ENCODE measurements at places on chromosomes 7 and 10. TPM values are rescaled to one million over a fixed set of nuclear protein-coding genes. Genes with fewer than 3 reads are reported as not detected.

- DNase-seq, result no peak
Observed at GRCh38 chr7:4175346-4175973, 506.6 kb upstream of the FOXK1 start.

- no peak for DNase-seq
Observed at GRCh38 chr10:14926722-14927416, 27.0 kb downstream of the DCLRE1C start.

GRCh38 chr7:16801111-16801542 is 3.7 kb downstream of the AGR2 start:
- DNase-seq, result no peak

Gene GPRIN2
- not detected for total RNA-seq

- DNase-seq, result no peak
Observed at GRCh38 chr10:30877111-30877510, 154.6 kb downstream of the ZNF438 start.

DNA sequence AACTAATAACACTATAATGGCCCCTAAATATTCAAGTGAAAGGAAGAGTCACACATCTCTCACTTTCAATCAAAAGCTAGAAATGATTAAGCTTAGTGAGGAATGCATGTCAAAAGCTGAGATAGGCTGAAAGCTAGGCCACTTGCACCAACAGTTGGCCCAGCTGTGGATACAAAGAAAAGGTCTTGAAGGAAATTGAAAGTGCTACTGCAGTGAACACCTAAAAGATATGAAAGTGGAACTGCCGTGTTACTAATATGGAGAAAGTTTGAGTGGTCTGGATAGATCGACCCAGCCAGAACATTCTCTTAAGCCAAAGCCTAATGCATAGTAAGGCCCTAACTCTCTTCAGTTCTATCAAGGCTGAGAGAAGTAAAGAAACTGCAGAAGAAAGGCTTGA is 12.1 kb upstream of the SNX13 start:
- DNase-seq, result no peak

Gene ZNF425
- total RNA-seq, result 0.97 TPM

GRCh38 chr7:79308192-79308591 is 145.3 kb downstream of the MAGI2 start:
- no peak for DNase-seq

Gene CALML5
- not detected for total RNA-seq

Gene INSYN2A
- total RNA-seq, result 0.14 TPM

Gene SPAM1
- total RNA-seq, result not detected

- DNase-seq, result no peak
Observed at GRCh38 chr7:159317294-159317693, 172.6 kb upstream of the VIPR2 start.

DNA sequence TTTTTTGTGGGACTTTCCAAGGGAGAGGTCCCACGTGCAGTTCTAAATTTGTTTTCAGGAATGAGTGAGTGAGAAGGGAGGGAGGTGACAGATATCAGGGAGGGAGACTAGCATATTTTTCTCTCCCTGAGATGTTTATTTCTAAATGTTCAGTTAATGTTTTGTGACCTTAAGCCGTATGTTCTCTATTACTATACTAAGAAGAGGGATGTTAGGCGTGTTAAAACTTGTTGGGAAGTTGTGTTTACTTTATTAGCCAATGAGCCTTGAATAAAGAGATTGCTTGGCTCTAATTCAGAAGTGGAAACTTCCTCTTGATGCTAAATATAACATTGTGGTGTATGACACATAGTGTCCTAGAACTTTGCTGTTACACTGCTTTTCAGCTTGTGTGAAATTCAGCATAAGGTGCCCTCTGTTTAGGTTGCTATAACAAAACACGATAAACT is 37.3 kb downstream of the DNAH11 start:
- no peak for DNase-seq

GRCh38 chr7:152986376-152986775 is 226.8 kb downstream of the ACTR3B start:
- no peak for DNase-seq

GRCh38 chr7:144780071-144780608 is 55.7 kb downstream of the TPK1 start:
- no peak for DNase-seq

- DNase-seq, result no peak
Observed at GRCh38 chr7:123273185-123273584, 73.4 kb upstream of the SLC13A1 start.

GRCh38 chr10:43252783-43253341 is 14.0 kb downstream of the RASGEF1A start:
- DNase-seq, result peak; percentile 75

- peak; percentile 28 for DNase-seq
Observed at GRCh38 chr10:49613882-49614241, at the start of gene CHAT. TSS of gene CHAT (plus strand) at chr10:49614037. CDS start at chr10:49614190, 153 bp downstream.

DNA sequence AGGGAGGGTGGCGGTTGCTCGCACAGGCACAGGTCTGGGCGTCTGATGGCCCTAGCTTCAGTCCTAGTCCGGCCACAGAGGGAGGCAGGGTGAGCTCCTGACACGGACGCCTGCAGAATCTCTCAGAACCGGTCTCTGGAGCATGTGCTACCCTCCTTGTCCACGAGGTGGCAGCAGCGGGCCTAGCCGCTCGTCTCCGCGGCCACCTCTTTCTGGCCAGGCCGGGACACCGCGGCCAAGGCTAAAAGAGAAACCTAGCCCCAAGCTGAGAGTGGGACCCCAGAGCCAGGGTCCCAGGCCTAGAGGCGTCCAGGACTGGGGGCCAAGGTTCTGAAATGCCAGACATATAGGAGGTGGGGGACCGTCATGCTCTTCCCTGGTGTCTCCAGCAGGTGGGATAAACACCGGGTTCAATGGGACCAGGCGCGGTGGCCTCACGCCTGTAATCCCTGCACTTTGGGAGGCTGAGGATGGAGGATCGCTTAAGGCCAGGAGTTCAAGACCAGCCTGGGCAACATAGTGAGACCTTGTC is 3.2 kb upstream of the LAT2 start:
- DNase-seq, result peak; percentile 97

DNA sequence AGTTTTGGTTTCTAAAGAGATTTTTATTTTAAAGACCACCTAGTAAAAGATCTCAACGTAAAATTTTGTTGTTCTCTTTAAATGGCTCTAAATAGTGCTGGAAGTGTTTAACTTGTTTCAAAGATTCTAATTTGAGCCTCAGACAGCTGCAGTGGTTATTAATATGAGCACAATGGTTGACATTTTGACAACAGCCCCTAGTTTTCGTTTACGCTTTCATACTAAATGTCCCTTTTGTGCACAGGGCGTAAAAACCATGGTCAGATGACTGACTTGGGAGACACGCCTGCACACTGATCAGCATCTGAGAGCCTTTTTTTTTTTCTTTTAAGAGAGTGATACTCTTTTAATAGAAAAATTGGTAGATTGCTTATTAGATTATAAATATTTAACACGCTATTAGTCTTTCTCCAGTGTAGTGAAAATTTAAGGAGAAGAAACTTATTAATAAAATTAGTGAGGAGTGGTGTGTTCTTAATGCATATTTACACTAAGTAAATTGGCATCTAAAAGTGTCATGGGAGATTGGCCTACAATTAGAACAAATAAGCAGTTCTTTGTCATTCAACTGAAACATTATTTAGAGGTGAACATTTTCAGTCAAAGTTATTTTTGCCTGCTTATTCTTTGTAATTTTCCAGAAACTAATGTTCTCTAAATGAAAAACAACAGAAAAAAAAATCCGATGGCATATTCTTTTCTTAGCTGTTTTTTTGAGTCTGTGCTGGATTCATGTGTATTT is 182.8 kb upstream of the PHYHIPL start:
- no peak for DNase-seq

DNA sequence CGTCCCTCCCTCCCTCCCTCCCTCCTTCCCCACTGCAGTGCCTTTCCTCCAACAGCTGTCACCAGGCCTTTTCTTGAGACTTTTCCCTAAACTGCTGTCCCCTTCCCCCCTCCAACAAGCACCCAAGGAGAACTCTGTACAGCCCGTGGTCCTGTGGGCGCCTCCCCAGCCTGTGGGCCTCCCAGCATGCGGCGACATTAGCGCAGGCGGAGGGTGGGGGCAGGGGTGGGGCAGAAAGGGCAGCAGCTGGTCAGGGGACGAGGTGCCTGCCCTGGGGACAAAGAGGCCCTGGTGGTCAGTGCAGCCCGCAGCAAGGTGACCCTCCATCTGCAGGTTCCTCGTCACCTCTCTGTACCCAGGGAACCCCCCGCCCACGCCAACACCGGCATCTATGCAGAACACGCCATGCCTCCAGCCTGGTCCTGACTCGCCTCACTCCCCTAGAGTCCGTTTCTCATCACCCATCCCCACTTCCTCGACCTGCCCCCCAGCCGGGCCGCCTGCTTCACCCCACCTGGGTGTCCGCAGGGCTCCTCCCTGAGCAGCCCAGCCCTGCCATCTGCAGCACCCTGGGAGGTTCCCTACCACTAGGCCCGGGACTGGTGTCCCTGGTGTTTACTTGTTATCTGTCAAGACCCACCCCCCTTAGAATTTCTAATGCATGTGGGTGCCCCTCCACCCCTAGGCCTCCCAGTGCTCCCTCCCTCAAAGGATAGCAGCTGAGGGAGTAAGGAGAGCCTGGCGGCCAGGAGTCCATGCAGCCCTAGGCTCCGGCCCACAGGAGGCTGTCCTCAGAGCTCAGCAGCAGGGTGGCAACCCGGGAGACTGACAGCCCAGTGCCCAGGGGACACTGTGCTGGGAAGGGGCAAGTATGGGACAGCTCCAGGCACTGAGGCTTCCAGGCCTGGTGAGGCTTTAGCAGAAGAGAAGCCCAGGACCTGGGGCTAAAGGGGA is 147.8 kb downstream of the ARHGAP22 start:
- DNase-seq, result peak; percentile 62

Gene SPOCK2
- total RNA-seq, result 2.4 TPM

GRCh38 chr7:112556633-112557032 is 75.8 kb downstream of the LSMEM1 start:
- DNase-seq, result no peak

GRCh38 chr10:82278401-82279182 is 403.6 kb downstream of the NRG3 start:
- no peak for DNase-seq

DNA sequence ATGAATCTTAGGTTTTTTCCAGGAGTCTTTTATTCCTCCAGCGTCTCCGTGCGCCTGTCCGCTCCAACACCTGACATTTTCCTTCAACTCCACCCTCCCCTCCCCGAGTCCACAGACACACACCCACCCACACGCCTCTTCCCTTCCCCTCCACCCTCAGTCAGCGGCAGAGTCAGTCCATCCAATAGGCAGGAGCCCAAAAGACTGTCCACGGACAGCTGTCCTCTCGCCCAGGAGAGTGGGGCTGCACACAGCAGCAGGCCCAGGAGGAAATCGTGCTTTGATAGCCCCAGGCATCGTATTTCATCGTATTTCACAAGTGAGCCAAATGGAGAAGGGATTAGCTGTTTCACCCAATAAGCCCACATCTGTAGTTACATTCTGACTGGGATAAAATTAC is 285.1 kb downstream of the ZEB1 start:
- DNase-seq, result no peak

- DNase-seq, result no peak
Observed at GRCh38 chr10:91743465-91743864, 54.8 kb upstream of the TNKS2 start.

DNA sequence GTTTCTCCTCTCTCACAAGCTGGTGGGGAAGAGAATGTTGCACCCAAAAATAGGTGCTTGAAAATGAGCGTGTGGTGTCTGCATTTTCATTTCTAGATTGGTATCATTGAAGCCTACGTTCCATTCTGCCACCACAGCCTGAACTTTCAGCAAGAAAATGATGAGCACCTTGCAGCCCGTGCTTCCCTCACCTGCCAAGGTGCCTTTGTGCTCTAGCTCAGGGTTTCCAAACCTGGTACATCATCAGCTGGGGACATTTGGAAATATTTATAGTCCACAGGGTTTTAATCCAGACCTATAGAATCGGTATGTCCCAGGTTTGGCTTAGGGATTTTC is 701.2 kb downstream of the AUTS2 start:
- DNase-seq, result no peak

All from posterior vena cava (tissue), 2 donors.